ENCODE measurements at places on chromosomes 11 and 22.
A peak's percentile ranks its signal among the peaks of the same experiment; 100 is the strongest.

DNA sequence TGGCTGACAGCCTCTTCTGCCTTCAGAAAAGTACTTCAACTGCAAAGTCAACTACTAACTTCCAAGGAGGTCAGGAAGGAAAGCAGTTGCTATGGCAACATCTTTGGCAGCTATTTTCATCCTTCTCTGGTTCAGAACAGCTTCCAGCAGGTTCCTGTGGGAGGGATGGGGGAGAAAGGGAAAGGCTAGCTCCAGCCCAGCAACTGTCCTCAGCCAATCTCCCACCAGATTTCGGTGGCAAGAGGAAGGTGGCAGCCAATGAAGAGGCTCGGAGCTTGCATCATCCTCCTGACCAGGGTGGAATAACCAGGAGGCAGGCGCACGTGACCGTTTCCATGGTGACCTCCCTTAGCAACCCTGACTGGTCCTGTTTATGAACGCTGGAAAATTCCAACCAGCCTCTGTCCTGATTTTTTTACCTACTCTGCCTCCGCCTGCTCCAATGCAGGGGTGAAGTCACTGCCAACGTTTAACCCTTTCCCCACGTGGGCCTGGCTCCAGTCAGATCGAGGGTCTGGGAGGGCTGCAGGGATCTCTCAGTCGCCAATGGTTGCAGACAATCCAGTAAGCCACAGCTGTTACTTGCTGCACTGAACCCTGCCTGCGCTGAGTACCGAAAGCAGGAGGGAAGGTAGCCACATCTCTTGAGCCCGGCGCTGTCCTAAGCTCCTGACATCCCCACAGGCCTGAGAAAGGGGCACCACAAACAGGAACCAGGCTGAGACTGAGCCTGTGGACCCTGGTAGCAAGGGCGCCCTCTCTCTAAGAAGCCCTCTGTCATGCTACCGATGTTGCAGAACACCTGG, 11.2 kb upstream of the MALAT1 start:
- no peak for DNase-seq

DNA sequence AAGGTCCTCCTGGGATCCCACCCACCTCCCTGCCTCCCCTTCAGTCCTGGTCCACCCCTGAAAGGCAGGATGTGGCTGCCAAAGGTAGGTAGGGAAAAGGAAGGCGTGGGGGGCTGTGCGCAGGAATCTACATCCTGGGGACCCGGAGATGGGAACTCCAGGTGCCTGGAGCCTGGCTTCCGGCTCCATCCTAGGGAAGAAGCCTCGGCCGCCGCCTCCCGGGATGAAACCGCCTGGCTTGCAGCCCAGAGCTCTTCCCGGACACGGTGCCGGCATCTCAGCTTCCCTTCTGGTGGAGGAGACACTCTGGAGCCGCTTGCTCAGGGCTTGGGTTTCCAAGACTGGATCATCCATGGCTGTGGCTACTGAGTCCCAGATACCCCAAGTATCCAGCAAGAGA, 33.3 kb upstream of the PDGFB start:
- DNase-seq: no peak

DNA sequence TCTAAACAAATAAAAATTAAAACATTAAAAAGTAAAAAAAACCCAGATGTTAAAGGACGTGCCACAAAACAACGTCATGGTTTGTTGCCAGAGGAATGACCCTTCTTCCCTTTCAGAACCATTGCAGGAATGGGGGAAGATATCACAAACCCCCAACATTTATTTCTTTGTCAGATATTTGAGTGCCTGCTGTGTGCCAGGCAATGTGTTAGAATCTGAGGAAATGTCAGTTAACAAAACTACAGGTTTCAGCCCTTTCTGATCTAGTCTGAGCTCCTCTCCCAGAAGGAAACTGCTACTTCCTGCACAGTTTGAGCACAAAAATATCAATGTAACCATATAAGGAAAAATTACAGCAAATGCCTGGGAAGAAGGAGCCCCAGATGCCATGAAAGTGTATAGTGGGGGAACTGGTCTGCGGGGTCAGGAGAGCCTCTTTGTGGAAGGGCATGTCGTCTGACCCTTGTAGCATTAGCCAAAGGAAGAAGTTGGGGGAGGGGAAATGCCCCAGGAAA, 7.1 kb upstream of the NHERF4 start:
- no peak for DNase-seq

GRCh38 chr11:94932503-94932902, 40.9 kb downstream of the CWC15 start:
- DNase-seq: no peak

GRCh38 chr11:125376117-125376516, 119.9 kb downstream of the FEZ1 start:
- no peak for DNase-seq

- no peak for DNase-seq
Observed at GRCh38 chr11:77560605-77561004, 29.1 kb upstream of the AQP11 start.

DNA sequence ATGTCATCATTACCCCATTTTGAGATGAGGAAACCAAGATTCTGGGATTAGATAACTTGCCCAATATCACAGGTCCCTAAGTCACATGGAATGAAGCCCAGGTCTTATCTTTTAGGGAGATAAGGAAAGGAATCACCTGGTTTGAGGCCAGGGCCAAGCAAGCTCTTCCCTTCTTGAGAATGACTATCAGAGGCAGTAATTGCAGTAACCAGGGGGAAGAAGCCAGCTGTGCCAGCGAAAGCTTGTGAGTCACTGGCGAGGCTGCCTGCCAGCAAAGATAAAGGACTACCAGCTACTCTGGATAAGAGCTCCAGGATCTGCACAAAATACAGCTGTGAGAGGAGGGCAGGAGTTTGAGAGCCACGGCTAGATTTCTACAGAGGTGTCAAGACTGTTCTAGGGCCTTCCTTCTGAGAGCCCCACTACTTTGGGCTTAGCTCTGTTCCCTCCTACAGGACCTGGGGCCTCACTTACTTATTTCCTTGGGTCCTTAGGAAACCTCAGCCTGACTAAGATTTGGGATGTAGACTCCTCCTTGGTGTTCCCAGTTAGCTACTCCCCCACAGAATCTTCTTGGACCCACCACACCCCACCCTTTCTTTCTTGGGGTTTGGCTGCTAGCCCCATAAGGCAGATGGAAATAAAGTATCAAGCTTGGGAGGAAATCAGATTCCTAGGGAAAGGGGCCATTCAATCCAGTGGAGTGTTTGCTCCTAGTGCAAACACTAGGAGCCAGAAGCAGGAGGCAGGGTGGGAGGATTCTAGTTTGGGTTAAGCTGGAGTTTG, 9.7 kb upstream of the CCKBR start:
- DNase-seq: no peak

GRCh38 chr22:30925667-30926066, 42.9 kb downstream of the MORC2 start:
- DNase-seq: no peak

DNA sequence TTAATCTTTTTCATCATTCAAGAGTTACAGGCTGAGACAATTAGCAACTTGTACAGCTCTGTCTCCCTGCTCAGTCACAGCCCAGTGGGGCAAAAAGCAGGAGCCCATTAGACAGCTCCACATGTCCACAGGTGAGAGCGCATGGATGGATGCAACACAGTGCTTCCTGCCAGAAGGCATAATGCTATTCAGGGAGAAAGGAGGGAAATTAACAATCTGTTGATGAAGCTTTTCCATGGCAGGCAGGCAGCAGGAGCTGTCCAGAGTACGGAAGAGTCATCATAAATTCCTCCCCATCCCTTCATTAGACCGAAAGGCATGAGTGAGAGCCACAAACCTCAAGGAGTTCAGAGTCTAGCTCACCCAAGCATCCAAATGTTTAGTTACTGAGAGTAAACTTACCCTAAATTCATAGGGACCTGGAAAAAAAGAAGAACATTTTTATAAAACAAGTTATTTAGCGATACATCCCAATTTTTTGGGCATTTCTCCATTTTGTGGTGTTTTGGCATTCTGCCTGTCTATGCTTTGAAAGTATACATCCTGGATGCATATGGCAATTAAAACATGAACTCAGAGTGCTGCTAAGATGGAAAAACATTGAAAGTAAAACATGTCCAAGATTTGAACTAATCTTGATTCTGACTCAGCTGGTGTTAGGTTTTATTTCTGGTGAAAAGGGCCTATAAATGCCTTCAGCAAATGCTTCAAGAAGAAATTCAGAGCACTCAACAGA, 428.1 kb downstream of the OPCML start:
- no peak for DNase-seq

DNA sequence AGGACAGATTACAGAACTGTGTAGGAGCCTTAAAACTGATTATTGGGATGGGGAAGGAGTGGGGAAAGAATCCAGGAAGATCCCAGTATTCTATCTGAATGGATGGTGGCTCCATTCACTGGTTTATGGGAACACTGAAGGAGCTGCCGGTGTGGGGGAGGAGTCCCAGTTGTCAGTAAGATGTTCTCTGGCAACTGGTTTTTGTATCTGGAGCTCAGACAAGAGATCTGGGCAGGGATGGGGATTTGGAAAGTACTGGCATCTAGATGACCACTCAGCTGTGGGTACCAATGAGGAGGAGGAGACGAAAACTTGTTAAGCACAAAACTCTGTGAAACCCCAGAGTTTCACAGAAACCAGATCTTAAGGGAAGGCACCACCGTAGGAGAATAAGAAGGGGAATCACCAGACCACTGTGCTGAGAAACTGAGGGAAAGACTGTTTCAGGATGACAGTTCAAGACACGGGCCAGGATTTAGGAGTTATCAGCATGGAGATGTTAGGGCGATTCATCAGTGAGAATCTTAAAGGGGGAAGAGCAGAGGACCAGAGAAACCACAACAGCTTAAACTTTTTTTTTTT, 28.1 kb downstream of the LDLRAD3 start:
- DNase-seq: no peak

DNA sequence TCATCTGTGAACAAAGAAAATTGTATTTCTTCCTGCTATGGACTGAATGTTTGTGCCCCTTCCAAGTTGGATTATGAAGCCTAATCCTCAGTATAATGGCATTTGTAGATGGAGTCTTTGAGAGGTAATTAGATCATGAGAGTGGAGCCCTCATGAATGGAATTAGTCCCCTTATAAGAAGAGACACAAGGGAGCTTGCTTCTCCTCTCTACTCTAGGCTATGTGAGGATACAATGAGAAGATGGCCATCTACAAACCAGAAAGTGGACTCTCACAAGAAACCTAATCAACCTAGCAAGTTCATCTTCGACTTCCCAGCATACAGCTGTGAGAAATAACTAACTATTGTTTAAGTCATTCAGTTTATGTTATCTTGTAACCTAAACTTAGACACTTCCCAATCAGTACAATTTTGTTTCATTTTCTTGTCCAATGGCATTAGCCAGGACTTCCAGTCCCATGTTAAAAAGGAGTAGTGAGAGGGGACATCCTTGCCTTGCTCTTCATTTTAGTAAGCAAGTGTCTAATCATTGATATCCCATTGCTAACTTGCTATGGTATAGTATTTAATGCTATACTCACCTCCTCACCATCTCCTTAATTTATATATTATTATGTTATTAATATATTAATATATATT, 45.7 kb downstream of the PDGFD start:
- no peak for DNase-seq

- DNase-seq: peak; percentile 63
Observed at GRCh38 chr11:82867495-82868082, 32.6 kb downstream of the PRCP start.

- DNase-seq: no peak
Observed at GRCh38 chr11:45369313-45369712, 83.2 kb upstream of the SYT13 start.

DNA sequence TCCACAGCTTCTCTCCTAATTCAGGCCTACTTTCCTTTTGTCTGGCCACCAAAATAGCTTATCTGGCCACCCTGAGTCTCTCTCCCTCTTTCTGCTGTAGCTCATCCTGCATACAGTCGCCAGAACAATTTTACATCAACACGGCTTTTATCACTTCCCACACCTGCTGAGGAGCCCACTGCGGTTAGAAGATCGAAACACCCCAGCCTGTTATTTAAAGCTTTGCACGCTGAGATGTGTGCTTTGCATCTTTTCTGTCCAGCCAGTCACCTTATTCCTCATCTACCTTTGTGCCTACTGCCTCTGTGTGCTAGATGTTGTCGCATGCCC, 96.0 kb downstream of the COMMD9 start:
- no peak for DNase-seq

- no peak for DNase-seq
Observed at GRCh38 chr11:88357323-88358039, 19.9 kb upstream of the CTSC start.

- DNase-seq: no peak
Observed at GRCh38 chr11:131580476-131580875, 210.1 kb downstream of the NTM start.

DNA sequence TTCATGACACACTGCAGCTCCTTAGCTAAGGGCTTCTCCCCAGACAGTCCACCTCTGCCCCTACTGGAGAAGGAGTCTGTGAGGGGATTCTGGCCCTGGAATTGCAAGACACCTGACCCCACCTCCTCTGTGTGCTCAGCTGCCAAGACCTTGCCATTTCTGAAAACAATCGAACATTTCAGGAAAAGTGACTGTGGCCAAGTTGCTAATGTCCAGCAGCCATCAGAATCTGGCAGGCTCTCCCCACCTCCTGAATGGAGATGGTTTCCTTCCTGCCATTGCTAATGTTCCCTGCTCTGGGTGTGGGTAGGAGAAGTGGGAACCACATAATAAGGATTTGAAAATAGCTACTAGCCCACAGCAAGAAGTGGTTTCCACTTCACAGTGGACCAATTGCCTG, 127.2 kb upstream of the ALX4 start:
- no peak for DNase-seq

GRCh38 chr22:24805790-24806662, at the start of gene SGSM1:
SGSM1 (plus strand) TSS chr22:24806211; CDS start chr22:24806326, 115 bp downstream.
- DNase-seq: peak; percentile 57

DNA sequence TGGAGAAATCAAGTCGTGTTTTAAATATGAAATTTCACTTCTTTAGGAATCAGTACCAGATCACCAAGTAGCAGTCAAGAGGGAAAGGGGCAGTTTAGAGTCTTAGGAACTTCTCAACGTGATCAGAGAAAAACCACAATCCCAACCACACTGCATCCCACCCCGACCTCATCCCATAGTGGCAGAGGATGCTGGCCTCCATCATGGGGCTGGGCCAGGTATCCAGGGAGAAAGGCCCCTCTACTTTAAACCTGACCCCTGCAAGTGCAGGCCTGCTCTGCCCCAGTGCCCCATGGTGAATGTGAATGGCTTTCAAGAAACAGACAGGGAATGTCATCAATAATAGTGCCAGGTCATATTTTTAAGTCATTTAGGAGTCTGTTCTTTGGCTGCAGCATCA, 12.1 kb downstream of the CHST1 start:
- no peak for DNase-seq

DNA sequence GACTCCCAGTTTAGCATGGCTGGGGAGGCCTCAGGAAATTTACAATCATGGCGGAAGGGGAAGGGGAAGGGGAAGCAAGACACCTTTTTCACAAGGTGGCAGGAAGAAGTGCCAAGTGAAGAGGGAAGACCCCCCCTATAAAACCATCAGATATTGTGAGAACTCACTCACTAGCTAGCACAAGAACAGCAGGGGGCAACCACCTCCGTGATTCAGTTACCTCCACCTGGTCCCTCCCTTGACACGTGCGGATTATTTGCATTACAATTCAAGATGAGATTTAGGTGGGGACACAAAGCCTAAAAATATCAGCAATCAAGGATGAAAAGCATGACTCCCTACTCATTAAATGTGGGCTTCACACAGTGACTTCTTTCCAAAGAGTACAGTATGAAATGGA, 155.0 kb upstream of the CCDC90B start:
- DNase-seq: no peak

GRCh38 chr11:13062115-13062514, 53.0 kb downstream of the RASSF10 start:
- DNase-seq: no peak

GRCh38 chr22:50317178-50317577, 9.6 kb downstream of the DENND6B start:
- no peak for DNase-seq
